ENCODE measurements at places on chromosomes 16 and 17.

DNA sequence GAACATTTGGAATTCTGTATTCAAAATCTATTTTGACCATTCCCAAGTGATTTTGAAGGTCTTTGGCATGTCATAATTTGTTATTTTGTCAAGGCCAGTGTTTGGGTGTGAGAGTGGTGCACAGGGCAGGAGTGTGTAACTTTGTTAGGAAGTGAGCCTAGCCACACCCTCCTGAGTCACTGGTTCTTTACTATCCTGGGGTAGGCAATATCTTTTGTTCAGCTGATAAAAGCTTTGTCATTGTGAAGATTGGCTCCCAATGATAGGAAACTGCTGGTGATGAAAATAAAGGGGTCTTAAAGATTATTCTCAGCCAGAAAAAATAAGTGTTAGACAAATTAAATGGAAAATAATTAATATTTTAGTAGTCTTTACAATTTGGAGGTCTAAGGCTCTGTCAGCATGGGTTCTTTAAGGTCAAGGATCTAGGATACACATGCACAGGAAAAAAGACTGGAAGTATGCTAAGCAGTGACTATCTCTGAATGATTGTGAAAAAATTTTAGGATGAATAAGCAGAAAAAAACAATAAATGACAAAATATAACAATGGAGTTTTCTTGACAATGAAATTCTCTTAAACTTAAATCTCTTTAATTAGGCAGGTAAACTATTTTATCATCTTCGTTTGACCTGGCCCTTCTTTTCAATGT lies 5.1 kb downstream of the UBN1 start:
- no peak for DNase-seq

GRCh38 chr17:27396941-27397340 lies 59.3 kb upstream of the KSR1 start:
- DNase-seq = no peak

DNA sequence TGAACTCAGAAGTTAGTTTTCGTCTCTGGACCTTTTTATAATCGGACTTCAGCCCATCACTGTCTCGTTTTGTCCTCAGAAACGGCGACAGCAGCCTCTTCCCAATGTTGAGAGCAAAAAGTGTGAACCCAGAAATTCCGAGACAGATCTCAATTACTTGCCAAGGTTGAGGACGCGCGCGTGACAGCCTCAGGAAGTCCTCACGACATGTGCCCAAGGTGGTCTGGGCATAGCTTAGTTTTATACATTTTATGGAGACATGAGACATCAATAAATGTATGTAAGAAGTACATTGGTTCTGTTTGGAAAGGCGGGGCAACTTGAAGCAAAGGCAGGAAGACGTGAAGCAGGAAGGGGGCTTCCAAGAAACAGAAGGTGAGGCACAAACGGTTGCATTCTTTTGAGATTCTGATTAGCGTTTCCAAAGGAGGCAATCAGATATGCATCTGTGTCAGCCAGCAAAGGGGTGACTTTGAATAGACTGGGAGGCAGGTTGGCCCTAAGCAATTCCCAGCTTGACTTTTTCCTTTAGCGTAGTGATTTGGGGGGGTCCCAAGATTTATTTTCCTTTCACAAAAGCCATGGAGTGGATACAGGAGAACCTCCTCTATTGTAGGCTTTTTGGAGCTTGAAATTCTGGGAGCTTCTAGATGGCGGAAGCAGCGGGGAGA lies 583 bp upstream of the ZNF747 start:
- no peak for DNase-seq

GRCh38 chr16:1541293-1542165 lies 8.1 kb downstream of the TMEM204 start:
- no peak for DNase-seq

DNA sequence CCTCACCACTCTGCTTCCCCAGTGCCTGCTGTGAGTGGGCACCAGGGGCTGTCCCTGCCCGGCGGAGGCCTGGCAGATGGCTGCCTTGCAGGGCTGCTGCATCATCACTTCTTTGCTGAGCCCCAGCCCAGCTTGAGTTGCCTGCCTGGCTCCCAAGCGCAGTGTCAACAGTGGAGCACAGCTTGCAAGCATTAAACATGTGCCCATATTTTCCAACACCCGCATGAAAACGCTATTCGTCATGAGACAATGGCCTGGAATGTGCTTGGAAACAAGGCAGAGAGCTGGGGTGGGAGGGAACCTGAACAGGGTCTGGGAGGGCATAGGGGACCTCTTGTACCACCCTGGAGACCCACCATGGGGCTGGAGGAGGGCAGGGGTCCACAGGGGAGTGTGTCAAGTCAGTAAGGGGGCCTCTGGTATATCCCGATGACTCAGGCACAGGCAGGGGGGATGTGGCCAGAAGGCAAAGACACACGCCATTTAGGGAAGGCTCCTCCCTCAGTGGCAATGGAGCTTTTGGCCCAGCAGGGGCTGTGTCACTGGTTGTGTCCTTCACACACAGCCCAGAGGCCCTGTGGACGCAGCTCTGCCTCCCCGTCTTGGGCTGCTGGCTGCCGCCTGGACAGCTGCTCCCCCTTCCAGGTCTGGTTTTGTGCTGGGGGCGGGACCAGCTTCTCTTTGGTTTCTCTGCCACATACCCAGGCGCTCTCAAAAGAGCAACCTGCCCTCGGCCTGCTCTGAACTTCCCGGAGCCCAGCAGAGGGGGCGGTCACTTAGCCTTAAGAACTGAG lies 17.4 kb upstream of the MTSS2 start:
- no peak for DNase-seq

GRCh38 chr16:85520853-85521521 lies 92.1 kb upstream of the GSE1 start:
- DNase-seq = peak; percentile 87

- DNase-seq = no peak
These were observed 1.8 kb downstream of the LCAT start for GRCh38 chr16:67942200-67942509.

DNA sequence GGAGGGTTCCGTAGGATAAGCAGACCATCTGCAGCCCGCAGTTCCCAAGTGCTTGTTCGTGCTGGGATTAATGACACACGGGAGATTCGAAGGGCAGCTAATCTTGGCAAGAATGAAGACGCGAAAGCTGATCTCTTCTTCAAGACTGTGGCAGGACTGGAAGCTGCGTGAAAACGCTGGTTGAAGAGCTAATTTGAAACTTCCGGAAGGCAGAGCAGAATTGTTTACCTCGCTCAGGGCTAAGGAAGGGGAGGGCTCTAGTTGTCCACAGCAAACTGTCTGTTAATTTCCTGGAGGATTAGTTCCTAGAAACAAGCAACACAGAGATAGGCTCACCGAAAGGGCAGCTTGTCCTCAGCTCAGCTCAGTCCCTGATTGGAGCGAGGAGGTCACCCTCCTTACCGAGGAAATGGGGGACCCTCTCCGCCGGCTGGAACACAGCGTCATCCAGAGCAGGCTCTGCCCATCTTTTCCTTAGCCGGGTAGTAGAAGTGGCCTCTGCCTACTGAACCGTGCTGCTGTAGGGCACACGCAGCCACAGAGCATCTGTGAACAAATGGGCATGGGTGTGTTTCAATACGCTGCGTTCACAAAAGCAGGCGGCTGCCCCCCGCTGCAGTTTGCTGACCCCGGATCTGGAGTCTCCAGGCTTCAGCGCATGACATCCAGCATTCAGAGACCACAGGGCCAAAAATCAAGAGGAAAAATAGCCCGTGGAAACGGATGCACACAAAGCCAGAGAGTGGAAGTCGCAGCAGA lies 16.7 kb upstream of the BAIAP2 start:
- DNase-seq = no peak

DNA sequence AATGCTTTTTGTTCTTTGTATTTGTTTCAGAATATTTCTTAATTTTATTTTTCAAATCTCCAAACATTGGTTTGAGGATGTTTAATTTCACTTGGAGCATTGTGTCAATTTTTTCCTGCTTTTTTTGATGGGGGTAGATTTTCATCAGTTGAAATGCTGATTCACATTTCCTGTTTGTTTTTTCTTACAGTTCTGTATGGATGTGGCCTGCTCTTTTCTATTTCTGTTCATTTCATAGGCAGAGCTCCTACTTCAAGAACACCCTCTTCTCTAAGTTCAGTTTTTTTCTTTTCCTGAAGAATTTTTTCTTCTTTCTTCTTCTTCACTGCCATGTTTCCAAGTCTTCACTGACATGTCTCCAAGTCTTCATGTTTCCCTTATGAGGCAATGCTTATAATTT lies 8.8 kb downstream of the MBTD1 start:
- DNase-seq = no peak
